Stimulated activated CD8-positive, alpha-beta memory T cell treated with anti-CD3 and anti-CD28 coated beads, Interleukin-4, amount 100 ng/mL, for 4 hours (primary cell): ENCODE measurements at places on chromosomes 1 and 21.

GRCh38 chr1:162726555-162726954, 63.9 kb upstream of the HSD17B7 start:
- DNase-seq: no peak

DNA sequence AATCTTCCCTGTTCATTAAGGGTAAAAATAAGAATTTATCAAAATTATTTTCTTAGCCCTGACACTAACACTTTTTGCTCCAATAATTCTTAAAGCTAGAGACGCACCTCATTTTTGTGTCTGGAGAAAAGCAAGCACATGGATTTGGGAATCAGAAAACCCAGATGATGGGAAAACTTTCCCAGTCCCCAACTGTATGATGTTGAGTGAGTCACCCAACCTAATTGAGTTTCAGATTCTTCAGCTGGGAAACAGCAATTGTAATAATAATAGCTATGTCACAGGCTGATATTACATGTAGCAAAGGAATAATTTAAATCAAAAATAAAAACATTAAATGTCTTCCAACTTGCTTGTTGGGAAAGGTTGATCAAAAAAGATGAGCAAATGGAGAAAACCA, 159.0 kb downstream of the MIS18A start:
- DNase-seq: no peak

- no peak for DNase-seq
Observed at GRCh38 chr1:119787776-119788175, 19.1 kb upstream of the HMGCS2 start.

DNA sequence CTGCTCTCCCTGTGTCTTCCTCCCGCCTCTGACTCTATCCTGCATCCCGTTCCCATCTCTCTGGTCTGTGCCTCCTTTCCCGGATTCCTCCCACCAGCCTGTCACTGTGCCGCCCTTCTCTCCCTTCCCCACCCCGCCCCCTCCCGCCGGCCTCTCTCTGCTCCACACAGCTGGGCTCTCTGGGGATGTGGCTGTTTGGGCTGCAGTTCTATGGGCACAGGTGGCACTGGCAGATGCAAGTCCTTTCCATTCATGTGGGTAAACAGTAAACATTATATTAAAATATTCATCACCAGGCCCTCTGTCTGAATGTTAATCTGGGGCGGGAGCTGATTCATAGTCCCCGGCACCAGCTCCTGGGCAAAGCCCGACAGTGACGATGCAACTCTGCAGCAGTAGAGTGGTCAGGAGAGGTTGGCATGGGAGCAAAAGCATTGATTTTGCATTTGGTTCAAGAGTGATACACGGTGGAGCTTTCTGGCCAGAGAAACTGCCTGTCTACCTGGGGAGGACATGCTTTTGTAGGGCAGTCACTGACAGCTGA, 249.3 kb downstream of the TNR start:
- no peak for DNase-seq

- DNase-seq: no peak
Observed at GRCh38 chr1:39737546-39738169, 1.0 kb upstream of the PPIE start.

GRCh38 chr1:238960071-238960470, 426.3 kb upstream of the CHRM3 start:
- no peak for DNase-seq

GRCh38 chr21:22710721-22711120, 1712.5 kb downstream of the NCAM2 start:
- no peak for DNase-seq

GRCh38 chr1:177392336-177392735, 221.6 kb downstream of the BRINP2 start:
- no peak for DNase-seq

DNA sequence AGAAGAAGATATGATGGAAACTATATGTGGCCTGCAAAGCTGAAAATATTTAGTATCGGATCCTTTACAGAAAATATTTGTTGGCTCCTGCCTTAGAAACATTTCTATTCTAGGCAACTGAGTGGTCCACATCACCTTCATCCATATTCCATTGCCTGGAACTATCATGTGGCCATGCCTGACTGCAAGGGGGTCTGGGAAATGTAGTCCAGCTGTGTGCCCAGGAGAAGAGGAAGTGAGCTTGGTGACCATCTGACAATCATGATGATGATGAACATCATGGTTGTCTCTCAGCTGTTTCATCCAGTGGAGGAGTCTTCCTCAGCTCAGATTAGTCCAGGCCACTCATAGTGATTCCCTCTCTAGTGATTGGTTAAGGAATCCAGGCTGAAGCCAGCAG, 61.8 kb upstream of the IFNLR1 start:
- DNase-seq: no peak

- DNase-seq: no peak
Observed at GRCh38 chr1:23567996-23568607, 8.8 kb upstream of the ID3 start.

GRCh38 chr1:183058851-183059502, 35.8 kb downstream of the LAMC1 start:
- DNase-seq: no peak

- DNase-seq: no peak
Observed at GRCh38 chr1:167171286-167171929, 49.3 kb upstream of the POU2F1 start.

DNA sequence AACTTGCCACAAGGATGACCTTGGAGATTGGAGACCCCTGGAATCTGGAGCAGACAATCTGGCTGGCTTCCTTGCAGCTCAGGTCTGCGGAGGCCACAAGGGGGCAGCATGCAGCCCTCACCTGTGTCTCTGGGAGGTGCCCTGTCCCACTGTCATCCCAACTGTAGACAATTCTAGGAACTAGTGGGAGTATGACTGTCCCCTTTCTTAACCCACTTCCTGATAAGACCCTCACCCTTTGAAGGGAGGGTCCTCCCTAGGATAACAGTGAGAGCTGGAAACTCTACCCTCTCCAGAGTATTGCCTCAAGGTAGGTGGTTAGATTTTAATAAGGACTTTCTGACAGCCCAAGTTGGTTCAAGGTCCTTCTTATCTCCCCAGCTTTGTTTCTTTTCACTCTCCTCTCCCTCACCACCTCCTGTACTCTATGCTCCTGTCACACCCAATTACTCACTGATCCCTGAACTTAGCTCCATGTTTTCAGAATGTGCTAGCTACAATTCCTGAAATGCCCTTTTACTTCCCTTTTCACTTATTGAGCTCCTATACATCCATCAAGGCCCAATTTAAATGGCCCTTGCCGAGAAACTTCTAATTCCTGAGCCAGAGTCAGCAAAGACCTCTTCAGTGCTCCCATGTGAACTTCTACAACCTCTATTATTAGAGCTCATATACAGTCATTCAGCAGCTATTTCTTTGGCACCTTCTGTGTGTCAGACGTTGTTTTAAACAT, 9.2 kb upstream of the KCNQ4 start:
- peak; percentile 40 for DNase-seq

DNA sequence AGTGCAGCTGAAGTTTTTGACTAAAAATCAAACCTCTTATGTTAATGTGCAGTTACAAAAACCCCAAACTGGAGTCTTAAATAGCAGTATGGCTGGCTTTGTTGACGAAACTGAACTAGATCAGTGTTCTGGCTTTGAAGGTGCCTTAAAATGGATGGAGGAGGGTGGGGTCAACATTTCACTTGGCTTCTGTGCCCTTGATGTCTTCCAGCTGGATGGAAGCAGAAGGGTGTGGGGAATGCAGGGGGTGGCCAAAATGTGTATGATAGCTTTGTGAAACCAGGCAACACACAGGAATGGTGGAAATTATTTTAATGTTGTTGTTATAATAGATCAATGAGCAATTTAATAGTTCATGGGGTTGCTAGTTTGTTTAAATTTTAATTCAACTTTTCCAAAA, 96.8 kb upstream of the C1orf105 start:
- DNase-seq: no peak

- no peak for DNase-seq
Observed at GRCh38 chr1:201480231-201481003, 11.4 kb upstream of the PHLDA3 start.

DNA sequence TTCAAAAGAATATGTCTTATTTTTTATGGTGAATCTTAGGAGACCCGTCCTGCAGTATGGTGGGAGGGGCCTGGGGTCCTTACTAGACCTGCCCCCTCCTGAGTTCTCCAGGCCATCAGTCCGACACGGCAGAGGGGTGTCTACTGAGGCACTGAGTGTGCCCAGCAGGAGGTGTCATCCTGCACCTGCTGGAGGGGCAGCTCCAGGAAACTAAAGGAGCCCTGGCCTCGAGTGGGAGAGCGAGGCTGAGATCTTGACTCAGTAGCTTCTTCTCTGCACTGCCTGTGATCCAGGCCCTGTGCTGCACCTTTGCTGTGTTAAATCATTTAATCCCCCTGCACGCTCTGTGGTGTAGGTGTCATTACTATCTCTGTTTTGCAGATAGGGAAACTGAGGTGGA, 587.7 kb downstream of the PTPRU start:
- DNase-seq: no peak

- no peak for DNase-seq
Observed at GRCh38 chr1:232600424-232601258, 29.3 kb downstream of the SIPA1L2 start.

DNA sequence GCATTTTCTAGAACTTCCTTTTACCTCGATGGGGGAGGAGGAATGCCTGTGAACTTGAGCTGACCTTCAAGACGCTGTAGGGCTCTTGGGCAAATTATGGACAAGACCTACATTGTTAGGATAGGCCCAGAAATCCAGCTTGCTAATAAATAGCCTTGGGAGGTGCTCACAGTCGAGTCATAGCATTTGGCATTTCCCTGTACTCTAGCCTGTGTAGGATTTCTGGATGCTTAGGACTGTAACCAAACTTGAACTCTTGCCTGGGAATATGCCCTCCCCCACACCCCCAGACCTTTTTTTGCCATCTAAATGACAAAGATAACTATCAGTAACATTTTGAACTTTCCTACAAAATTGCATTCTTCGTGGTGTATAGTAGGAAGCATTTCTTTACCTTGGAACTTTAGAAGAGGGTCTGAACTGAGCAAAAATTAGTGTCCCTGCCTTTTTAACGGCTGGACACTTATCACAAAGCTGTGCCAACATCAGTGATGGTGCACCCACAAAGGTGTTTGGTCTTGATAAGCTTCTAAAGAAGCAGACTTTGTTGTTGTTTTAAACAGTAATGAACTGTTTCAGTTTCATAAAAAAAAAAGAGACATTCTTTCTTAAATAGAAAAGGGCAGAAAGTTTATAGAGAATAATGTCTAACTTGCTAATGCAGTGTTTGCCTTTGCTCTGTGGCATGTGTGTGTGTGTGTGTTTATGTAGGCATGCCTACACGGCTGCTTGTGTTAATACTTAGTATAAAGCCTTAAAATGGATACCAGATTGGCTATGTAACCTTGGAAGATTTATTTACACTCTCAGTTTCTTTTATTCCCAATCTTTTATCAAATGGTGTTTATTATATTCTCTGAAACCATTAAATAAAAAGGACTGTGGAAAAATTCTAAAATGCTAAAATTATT, 88.2 kb downstream of the NFIA start:
- DNase-seq: no peak

DNA sequence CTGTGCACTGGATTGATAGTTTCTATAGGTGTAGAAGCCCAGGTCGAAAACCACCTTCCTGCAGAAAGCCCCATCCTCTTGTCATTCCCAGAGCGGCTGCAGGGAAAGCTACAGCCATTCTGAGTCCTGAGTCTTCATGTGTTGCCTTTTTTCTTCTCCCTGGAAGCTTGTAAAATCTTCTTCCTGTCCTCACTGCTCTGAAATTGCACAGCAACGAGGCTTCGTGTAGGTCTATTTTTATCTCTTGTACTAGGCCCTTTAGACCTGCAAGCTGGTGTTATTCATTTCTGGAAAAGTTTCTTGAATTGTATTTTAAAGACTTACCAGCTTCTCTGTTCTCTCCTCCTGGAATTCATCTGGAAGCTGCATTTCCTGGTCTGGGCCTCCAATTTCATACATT, 44.2 kb upstream of the ETS2 start:
- DNase-seq: no peak

DNA sequence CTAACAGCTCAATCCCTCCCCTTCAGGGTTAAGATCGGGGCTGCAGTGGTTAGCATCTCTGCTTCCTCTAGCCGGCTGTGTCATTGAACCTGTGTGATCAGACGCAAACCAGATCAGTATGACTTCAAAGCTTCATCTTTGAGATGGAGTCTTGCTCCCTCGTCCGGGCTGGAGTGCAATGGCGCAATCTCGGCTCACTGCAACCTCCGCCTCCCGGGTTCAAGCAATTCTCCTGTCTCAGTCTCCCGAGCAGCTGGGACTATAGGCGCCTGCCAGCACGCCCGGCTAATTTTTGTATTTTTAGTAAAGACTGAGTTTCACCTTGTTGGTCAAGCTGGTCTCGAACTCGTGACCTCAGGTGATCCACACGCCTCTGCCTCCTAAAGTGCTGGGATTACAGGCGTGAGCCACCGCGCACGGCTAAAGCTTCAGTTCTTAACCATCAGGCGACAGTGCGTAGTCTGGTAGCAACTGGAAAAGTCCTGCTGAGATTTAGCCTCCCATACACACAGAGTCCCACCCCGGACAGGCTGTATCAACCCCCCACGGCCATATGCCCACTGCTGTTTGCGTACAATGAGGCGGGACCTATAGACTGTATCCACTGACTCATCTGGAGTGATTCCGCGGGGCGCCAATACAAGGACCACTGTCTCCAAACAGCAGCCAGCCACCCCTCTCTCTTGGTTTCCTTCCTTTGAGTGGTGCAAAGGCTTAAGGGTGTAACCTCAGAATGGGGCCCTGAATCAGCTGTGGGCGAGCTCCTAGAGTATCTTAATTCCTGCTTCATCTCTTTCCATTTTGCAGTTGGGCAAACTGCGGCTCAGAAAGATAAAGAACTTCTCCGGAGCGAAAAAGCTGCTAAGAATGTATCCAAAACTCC, 23.3 kb downstream of the CELA3A start:
- DNase-seq: peak; percentile 45

- DNase-seq: no peak
Observed at GRCh38 chr1:208688656-208689315, 444.6 kb upstream of the PLXNA2 start.

GRCh38 chr1:32948390-32948722, 16.3 kb downstream of the RNF19B start:
- no peak for DNase-seq

GRCh38 chr1:203930342-203930741, 68.9 kb downstream of the SNRPE start:
- no peak for DNase-seq

DNA sequence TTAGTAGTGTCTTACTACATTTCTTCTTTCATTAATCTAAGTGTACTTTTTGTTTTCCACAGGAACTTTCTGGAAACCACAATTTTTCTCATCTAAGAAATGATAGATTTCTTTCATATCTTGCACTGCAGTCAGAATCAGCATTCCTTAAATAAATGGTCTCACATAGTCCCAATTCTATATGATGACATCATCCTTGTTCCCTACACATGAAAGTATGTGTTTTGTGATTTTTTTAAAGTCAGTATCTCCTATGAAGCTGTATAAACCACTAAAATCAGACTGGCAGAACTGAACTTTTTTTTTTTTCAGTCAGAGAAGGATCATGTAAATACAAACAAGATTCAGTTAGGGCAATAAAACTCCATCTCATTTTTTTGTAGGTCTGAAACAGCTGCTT, 742.6 kb upstream of the CXADR start:
- no peak for DNase-seq
